ENCODE measurements at places on chromosomes 1 and 21.

DNA sequence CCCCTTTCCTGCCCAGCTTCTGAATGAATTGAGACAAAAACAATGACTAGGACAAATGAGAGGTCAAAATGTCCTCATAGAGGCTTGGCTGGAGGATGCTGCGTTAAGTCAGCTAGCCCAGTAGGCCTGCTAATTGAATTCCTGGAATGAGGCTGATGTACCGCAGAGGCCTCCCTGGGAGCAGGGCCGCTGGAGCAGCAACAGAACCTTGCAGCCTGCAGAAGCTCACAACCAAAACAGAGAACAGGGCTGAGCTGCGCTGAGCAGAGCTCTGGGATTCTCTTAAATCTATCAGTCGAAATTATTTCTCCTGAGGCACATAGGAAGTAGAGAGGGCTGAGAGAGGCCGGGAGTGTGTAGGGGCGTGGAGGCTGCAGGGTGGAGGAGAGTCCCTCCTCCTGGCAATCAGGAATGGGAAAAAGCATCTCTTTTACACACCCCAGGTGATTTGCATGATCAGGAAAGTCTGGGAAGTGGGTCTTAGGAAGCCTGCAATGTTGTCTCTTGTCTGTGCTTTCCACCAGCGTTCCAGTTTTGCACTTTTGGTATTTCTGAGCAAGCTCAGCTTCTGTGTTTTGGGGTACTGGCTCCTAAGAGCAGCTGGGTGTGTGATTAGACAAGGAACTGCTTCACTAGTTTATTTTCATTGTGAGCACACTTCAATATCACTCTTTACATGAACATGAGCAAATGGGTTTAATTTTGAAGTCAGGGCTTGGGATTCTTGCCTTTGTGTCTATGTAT is 66.5 kb downstream of the RYR2 start:
- DNase-seq, result no peak

DNA sequence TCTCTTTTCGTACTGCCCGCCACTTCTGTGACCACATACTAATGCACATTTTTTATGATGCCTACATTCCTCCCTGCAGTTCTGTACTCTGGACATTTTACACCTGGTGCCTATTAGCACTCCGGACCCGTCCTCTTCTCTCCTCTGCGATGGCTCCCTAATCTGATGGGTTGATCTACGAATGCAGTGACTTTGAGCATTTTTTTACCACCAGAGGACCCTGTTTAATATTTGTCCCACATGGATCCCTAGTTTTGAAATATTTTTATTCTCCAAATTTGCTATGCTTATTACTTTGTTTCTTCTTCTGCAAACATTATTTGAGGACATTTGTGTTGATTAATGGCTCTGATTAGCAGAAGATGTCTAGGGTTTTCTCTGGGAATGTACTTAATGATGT is 5.2 kb downstream of the PPFIA4 start:
- DNase-seq, result no peak

GRCh38 chr1:42943728-42944127 is 14.9 kb downstream of the SLC2A1 start:
- no peak for DNase-seq

GRCh38 chr1:6599141-6599975 is 3.3 kb downstream of the KLHL21 start:
- no peak for DNase-seq

- no peak for DNase-seq
These were observed 317.0 kb downstream of the USP25 start for GRCh38 chr21:16046656-16047330.

DNA sequence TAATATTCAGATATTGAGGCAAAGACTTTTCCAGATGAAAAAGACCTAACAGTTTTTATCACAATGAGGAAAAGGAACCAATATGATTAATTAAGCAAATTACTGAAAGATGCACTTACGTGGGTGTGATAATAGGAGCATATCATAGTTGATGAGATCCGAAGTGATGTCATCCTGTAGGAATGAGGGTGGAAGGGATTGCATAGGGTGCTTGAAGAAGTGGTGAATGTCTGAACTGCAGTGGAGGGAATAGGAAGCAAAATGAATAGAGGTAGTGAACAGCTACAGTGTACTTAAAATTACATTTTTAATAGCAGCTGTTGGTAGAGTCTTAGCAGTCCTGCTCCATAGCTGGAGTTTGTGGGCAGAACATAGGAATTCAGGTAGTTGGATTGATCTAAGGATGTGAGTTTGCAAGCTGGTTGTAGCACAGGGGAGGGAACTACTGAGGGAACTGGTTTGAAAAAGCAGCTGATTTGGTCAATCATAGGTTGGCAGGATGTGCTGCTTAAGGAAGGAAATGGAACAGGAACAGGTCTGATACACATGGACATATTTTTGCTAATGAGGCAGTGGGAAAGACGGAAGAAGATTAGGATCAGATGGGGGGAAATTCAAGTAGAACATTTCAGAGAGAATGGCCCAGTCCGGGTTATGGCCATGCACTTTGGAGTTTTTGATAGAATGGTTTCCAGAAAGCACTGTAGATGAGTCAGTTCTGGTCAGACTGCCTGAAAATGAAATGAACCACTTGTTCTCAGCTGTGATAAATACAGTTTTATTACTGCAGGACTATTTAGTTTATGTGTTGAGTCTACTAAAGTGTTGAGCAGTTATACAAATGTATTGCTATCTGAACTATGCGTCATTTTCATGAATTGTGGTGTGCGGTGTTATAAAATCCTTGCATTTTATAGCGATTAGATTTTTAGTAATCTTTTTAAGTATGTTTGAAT is 155.8 kb downstream of the RYR2 start:
- no peak for DNase-seq

DNA sequence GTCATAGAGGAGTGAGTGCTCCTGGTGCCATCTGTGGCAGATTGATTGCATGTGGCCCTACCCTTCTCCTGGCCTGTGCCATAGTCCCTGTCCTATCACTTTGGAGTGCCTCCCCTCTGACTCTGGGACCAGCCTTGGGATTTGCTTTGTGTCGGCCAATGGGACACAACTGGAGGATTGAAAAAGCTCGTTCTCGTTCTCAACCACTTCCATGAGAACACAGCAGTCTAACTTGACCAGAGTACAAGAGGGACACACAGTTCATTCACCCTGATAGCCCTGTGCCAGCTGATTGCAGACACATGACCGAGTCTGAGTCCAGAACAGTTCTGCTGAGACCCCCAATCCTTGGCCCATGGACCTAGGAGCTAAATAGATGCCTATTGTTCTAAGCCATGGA is 47.8 kb downstream of the C1orf198 start:
- no peak for DNase-seq

DNA sequence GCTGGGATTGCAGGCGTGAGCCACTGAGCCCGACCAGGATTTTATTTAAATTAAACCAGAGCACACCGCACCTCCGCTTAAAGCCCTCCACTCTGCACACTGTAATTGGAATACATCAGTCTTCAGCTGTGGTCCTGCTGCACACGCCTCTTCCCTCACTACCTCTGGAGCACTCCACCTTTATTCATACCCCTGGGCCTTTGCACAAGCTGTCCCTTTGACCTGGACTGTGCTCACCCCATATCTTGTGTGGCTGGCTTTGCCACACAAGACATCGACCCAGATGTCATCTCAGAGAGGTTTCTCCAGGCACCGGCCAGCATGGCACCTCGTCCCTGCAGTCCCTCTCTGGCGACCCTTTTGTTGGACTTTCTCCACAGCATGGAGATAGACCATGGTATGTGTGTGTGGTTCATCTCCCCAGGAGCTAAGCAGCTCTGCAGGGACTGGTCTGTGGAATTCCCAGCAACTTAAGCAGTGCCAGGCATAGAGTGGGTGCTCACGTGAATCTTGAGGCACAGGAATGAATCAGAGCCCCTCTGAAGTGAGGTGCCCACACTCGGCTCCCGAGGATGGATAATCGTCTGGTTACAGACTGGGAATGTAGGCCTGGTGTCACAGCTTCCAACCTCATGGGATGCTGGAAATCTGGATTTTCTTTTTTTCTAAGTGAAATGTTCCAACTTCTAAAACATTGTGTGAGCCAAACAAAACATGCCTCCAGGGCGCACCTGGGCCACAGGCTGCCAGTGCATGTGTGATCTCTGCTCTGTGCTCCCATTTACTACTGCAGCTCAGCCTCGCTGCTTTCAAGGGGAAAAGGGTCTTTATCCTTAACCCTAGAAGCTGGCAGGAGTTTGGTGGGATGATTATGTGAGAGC is 61.9 kb downstream of the EVA1C start:
- no peak for DNase-seq

DNA sequence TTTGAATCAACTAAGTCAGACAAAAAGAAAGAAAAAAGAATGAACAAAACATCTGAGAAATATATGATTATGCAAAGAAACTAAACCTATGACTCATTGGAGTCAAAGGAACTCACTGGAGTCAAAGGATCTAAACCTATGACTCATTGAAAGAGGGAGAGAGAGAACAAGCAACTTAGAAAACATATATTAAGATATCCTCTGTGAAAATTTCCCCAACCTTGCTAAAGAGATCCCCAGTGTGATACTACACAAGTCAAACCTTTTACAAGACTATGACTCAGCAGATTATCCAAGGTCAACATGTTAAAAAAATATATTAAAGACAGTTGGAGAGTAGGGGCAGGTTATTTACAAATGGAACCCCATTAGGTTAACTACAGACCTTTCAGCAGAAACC is 1538.3 kb downstream of the NCAM2 start:
- no peak for DNase-seq

- no peak for DNase-seq
These were observed 11.7 kb upstream of the ANGPTL3 start for GRCh38 chr1:62585469-62586155.

GRCh38 chr1:164905869-164906268 is 346.9 kb downstream of the PBX1 start:
- DNase-seq, result no peak

GRCh38 chr1:248406721-248407692 is 4.2 kb downstream of the OR2T1 start:
- no peak for DNase-seq

DNA sequence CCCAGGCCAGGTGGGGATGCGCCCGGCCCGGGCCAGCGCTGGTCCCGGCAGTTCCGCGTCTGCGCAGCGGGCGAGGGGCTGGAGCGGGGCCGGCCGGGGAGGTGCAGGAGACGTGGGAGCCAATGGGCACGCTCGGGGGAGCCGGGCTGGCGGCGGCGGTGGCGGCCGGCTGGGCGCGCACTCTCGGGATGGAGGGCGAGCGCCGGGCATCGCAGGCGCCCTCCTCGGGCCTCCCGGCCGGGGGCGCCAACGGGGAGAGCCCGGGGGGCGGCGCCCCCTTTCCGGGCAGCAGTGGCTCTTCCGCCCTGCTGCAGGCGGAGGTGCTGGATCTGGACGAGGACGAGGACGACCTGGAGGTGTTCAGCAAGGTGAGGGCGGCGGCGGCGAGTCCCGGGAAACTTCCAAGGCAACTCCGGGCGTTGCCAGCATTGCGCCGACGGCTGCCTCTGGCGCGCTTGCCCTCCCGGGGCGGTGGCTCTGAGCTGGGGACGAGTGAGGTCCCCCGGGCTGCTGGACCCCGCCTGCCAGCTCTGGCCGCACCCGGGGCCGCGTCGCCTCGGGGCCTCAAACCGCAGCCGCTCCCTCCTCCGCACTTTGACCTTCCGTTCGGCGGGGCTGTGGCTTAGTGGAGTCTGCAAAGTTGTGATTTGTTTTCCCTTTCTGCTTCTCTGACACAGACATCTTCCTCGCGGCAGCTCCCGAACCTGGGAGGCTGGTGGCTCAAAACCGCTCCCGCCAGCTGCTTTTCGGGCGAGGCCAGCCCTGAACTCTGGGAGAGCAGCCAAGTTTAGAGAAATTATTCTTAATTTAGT is at the start of gene SNX7:
Gene SNX7, plus strand, starts transcription at position 178 of the 812 bp plus-strand sequence. Its CDS starts 11 bp downstream, at position 189.
- no peak for DNase-seq

DNA sequence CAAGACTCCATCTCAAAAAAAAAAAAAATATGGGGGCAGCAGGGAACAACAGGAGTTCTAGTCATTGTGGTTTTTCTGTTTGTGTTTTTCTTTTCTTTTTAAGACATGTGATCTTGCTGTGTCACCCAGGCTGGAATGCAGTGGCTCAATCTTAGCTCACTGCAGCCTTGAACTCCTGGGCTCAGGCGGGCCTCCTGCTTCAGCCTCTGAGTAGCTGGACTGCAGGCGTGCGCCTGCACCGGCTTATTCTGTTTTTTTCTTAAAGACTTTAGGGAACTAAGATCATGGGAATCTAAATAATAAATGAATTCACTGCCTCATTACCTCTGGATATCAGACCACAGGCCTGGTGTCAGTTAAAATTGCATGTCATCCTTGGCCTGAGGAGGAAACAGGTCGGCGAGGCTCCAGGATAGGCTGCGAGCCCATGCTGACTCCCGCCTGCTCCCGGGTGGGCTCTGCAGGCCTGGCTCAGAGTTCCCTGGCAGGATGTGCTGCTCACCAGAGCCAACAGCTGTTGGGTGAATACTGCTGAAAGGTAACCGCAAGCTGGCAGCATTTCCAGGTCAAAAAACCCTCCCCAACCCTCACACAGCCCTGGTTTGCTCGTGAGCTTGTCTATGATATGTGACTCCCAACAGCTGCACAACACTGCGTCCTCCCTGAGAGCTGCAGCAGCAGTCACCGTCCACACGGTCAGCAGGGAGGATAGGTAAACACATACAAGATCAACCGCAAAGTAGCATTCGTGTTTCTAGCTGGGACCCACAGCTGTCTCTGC is 58.1 kb downstream of the SCCPDH start:
- DNase-seq, result no peak

DNA sequence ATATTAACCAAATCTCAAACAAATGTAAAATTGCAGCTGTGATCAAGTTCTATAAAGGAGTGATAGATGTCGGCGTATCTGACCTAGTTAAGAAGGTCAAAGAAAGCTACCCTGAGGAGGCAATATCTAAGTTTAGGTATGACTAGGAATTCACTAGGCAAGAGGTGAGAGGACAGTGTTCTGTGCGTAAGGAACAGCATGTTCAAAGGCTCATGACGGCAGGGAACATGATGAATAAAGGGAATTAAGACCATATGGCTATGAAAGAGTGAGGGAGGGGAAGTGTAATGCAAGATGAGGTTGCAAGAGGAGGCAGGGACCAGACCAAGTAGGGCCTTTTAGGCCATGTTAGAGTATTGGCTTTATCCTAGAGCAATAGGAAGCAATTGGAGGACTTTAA is 8.6 kb downstream of the LIX1L start:
- DNase-seq, result no peak

DNA sequence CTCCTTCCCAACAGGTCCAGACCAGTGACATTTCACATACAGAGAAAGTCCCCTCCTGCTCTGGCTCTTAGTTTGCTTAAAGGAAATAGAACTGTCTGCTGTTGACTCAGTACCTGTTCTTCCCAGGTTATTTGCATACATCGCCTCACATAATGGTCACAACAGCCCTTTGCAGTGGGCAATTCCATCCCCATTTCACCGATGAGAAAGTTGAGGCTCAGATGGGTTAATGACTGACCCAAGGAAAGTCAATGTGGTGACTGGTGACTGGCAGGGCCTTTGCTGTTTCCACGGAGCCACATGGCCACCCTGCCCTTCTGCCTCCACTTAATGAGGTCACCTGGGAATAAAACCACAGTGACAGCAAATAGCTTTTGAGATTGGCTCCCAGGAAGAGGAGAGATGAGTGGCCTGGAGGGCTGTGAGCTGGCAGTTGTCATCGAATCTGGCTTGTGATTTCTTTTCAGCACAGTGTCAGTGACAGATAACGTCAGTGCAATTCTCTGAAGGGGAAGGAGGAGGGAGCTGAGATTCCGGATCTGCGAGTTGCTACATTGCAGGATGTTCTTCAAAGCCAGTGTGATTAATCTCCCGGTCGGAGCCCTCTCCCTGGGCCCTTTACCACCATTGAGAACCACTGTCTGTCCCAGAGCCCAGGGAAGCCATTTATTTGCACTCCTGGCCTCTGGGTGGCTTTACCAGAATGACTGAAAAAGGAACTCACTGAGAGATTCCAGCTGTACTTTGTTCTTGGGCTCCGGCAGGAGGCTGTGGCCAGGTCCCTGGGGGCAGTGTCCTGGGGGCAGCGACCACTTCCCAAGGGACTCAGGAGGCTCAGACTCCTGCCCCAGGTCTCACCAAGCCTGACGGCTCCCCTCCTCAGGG is 117.2 kb downstream of the CNIH3 start:
- DNase-seq, result no peak

All from stimulated activated CD4-positive, alpha-beta T cell treated with anti-CD3 and anti-CD28 coated beads, TNF-alpha, amount 100 ng/mL, for 48 hours (primary cell).